ENCODE measurements at places on chromosomes 16 and 17.

DNA sequence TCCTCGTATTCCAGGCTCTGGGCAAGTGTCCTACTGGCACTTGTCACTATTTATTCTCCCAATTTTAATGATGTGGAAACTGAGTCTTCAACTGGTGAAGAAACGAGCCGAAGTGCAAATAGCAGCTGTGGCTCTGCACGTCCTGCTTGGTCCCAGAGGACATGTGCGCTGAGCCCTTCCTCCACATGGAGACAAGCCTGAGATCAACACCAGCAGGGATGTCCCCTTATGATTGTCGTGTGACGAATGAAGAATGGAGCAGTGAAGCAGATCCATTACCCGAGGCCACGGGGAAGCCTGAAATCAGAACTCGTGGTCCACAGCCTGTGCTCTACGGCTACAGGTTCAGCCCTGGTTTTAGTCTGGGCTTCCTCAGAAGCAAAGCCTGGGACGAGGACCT lies 61.0 kb downstream of the FOXL1 start:
- DNase-seq: no peak

- no peak for DNase-seq
Observed at GRCh38 chr17:58590377-58590776, 75.9 kb upstream of the MTMR4 start.

DNA sequence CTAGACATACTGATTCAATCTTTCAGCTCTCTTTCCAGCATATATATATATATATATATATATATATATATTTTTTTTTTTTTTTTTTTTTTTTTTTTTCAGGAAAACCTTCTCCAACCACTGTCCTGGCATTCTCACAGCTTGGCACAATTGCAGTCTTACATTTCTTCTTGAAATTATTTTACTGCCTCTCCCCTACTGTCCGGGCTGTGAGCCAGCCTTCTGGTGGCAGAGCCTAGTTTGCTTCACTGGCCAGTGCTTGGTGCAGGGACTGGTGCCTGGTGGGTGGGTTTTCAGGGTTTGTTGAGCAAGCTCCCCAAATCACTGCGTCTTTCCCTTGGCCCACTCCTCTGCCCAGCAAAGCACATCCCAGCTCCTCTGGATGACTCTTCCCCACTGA lies 28.5 kb downstream of the PRSS54 start:
- no peak for DNase-seq

- DNase-seq: no peak
Observed at GRCh38 chr17:29608986-29609385, 13.7 kb downstream of the CORO6 start.

DNA sequence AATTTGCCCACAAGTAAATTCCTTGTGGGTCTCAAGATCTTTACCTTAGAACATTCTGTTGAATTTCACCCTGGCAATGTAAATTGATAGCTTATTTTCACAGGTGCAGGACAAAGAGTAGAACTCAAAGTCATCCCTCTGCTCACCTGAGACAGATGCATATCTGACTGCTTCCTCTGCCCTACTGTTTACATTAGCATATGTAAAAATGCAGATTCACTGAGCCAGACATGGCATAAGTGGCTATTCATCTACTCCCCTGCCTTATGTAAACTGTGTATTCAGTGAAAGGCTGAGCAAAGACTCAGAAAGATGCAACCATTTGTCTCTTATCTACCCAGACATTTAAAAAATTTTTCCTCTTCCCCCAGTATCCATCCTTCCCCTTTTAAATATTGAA lies 22.3 kb upstream of the MILR1 start:
- DNase-seq: no peak

GRCh38 chr17:64992325-64992802 lies 64.2 kb downstream of the GNA13 start:
- no peak for DNase-seq

All from activated naive CD4-positive, alpha-beta T cell treated with anti-CD3 and anti-CD28 coated beads, Interleukin-2, amount 50 U/mL, for 16 hours (primary cell).